ENCODE measurements at places on chromosomes 16 and 17.

GRCh38 chr17:73022694-73023093 is 69.8 kb downstream of the SLC39A11 start:
- DNase-seq, result no peak

DNA sequence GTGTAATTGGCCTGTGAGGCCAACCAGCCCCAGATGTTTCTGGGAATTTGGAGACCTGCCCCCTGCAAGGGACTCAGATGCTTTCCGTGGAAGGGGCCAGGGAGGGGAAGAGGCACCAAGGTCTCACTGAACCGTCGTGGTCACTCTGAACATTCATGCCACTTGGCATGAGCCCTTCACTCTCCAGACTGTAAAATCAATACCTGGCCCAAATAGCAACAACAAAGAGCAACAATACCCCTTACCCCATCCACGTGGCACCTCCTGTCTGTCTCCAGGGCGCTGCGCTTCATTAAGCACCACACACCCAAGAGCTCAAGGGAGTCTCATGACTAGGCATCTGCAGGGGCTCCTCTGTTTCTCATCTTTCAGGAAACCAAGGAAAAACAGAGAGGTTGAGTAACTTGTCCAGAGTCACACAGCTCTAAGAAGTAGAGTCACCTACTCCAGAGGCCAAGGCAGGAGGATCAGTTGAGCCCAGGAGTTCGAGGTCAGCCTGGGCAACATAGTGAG is 52.8 kb downstream of the SOCS1 start:
- no peak for DNase-seq

DNA sequence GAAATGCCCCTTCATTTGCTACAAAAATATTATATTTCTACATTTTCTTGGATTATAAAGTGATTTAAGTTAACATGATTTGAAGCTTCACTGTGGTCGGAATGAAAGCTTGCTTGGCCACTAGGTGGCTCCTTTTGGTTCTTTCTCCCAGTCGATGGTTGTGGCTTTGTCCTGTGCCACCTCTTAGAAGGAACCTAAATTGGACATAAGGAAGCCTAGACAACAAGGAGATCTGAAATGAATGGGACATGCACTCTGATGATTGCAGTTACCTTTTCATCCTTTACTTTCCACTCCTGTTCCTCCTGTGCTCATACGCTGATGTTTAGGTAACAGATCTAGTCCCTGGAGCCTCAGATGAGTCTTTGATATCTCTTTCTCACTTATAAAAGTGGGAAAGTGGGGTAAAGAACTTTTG is 39.2 kb downstream of the FTO start:
- DNase-seq, result no peak

GRCh38 chr16:56279132-56279531 is 87.8 kb downstream of the GNAO1 start:
- peak; percentile 11 for DNase-seq

DNA sequence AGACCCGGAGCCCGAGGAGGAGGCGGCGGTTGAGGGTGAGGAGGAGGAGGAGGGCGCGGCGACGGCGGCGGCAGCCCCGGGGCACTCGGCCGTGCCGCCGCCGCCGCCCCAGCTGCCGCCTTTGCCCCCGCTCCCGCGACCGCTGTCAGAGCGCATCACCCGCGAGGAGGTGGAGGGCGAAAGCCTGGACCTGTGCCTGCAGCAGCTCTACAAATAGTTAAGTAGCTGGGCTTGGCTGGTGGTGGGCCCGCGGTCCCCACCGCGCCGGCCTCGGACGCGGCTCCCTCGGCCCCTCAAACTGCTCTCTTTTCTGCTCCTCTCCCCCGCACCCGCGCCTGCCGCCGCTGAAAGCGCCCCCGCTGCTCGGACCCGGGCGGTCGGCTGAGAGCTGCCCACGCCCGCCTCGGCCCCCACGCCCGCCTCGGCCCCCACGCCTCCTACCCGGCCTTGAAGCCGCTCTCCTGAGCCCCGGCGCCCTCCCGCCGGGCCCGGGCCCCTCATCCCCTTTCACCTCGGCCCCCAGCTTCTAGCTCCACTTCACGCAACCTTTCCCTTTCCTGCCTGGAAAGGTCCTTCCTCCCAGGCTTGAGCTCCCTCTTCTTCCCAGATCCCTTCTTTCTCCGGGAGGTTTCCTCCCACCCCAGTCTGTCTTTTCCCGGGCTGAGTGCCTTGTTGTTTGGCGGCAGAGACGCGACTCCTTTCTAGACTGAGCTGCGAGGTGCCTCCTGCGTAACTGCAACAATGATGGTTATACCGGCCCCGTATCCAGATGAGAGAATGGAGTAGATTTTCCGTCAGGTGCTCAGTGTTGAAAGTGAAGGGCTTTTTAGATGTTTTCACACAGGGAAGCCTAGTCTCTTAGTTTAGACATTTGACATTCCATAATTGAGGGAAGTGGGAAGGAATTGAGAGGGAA is 850 bp downstream of the PPM1E start:
- DNase-seq, result peak; percentile 48

- peak; percentile 39 for DNase-seq
Measured at GRCh38 chr17:50421308-50422051, 4.5 kb upstream of the ACSF2 start.

GRCh38 chr17:75325827-75326225 is 36.6 kb upstream of the SLC25A19 start:
- DNase-seq, result no peak

GRCh38 chr16:89749637-89750036 is 28.3 kb downstream of the ZNF276 start:
- no peak for DNase-seq

GRCh38 chr17:27376637-27377547 is 79.4 kb upstream of the KSR1 start:
- DNase-seq, result no peak

DNA sequence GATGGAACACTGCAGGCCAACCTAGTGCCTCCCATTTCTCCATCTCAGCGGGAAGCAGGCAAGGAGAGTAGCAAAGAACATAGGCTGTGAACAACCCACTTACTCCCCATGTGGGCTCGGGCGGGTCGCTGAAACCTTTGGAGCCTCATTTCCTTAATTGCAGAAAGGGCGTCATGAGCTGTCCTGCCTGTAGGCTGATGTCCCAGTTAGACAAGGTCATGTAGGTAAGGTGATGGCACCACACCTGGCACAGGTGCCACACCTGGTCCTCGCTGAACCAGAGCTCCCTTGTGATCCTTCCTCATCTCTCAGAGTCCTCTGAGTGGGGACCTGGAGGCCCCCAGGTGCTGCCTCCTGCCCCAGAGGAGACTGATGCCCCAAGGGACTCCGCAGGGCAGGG is 22.9 kb downstream of the ABCC3 start:
- no peak for DNase-seq

GRCh38 chr17:56157845-56158244 is 4.6 kb downstream of the ANKFN1 start:
- no peak for DNase-seq

GRCh38 chr17:80380555-80381002 is 34.4 kb upstream of the ENDOV start:
- DNase-seq, result no peak

GRCh38 chr17:27430882-27431491 is 25.3 kb upstream of the KSR1 start:
- no peak for DNase-seq

GRCh38 chr17:73194514-73195222 is 1.8 kb downstream of the COG1 start:
- DNase-seq, result no peak

DNA sequence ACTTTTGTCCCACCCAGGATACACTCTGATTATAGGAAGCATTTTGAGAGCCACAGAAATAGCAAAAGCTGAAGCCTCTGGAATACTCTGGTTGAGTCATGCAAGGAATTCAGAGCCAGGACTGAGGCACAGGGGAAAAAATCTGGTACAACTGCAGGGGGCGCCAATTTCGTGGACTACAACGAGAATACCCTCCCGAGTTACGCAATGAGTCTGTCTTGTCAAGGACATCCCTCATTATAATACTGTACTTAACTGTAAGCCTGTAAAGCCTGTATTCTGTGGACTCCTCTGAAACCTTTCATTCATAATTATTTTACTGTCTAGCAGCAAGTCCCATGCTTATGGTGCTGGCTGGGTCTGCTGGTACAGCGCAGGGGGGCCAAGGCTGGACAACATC is 7.8 kb downstream of the HOXB1 start:
- no peak for DNase-seq

GRCh38 chr16:66547101-66547989 is 2.6 kb downstream of the TK2 start:
- no peak for DNase-seq

GRCh38 chr16:1822801-1823200 is 3.8 kb downstream of the HAGH start:
- DNase-seq, result no peak

DNA sequence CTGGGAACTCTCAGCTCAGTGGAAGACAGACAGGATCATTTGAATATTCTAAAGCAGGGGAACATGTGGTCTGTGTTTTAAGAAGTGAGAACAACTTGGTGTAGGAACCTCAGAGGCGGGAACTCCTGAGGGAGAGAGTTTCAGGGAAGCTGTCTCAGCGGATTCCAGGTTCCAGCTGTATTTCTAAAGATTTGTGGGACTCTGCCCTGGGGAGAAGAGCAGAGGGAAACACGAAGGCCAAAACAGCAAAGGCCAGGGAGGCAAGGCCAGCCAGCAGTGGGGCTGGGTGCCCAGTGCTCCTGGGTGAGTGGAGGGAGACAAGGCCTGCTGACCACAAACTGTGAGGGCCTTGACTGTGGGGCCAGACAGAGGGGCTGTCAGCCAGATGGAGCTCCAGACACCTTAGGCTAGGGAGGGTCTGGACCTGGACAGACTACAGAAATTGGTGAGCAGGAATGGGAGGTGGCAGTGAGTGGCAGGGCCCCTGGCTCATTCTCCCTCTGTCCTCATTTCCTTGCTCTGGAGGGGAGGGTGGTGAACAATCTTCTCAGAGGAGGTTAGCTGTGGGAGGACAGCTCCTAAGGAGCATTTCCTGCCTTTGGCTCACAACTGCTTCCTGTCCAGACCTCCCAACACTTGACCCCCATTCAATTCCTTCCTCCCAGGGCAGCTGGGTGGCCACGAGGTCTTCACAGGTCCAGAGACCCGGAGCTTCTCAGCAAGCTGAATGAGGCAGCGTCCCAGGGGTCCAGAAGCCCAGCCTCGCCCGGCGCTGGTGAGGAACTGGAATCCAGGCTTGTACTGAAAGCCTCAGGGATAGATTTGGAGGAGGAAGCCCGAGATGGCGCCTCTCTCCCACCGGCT is 21.0 kb upstream of the FZD2 start:
- DNase-seq, result no peak

DNA sequence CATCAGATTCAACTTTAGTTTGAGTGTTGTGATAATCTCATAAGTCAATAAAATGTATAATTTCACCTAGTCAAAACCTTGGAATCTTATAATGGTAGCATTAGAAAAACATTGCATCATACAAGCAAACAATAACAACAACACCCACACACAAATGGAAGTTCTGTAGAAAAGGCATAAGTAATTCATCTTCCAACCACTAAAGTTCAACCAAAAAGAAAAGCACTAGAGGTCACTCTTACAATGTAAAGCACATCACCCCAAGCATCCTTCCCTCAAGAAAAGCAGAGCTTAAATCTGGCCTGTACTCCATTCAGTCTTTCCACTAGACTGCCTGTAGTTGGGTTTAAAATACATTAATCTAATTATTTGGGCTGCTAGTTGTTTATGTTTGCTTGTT is 1.8 kb downstream of the CNTNAP4 start:
- DNase-seq, result no peak

- DNase-seq, result no peak
Measured at GRCh38 chr17:79902146-79902791, 63.0 kb upstream of the CBX4 start.

DNA sequence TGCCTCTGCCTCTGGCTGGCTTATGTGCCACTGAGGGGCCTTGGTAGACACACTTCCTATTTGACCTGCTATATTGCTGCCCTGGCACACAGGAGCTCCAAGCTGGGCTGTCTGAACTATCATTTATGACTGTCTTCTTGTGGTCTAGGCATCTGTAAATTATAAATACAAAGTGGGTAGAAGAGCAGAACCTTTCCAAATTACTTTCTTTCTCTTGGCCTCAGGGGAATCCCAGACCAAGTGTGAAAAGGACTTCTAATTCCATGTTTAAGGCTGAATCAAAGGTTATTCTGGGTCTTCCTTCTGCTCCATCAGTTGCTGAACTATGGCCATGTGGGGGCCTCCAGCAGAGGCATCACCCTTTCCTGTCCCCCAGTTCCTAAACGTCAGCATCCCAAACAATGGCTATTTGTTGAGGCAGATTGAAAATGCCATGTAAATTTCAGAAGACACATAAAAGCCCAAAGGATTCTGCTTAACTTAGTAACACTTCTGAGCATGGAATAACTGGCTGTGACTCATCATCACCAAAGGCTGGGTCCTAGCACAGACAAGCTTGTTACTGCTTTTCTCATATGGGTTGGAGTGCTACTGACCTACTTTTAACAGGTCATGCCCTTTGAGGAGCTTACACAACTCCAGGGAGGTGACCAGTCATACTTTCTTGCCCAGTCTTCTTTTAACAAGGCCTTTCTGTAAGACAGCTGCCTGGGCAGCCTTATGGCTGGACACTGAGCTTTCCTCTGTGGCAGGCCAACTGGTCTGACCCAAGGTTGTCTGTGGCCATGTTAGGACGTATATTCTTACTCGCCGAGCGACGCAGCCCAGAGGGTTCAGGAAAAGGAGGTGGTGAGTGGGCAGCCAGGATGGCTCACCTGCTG is 154.8 kb downstream of the VPS53 start:
- no peak for DNase-seq

DNA sequence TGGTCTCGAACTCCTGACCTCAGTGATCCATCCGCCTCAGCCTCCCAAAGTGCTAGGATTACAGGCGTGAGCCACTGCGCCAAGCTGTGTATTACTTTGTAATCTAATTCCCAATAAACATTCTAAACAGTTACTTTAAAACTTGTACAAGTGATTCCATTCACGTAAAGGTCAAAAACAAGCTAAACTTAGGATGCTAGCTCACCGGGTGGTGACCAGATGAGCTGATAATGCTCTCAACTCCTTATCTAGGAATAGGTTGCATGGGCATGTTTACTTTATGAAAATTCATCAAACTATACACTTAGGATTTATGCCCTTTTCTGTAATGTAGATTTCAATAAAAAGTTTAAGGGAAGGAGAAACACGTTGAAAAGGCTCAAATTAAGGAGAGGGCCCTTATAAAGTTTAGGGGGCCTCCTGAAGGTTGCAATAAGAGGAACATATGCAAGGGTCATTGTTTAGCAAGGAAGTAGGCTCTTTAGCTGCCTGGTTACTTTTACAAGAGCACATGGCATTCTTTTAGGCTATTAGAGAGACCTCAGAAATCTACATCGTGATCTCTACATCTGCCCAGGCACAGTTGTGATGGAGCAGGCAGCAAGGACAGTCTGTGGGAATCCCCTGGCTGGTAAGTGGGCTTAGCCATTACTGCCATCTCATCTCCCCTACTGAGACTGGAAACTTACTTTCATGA is 13.3 kb downstream of the CDR2 start:
- DNase-seq, result no peak

GRCh38 chr17:77174928-77175661 is 34.3 kb downstream of the SEC14L1 start:
- DNase-seq, result no peak
